ENCODE measurements at places on chromosomes 16 and 17.

- DNase-seq = no peak
These were observed 969.1 kb upstream of the CDH8 start for GRCh38 chr16:63005356-63005755.

DNA sequence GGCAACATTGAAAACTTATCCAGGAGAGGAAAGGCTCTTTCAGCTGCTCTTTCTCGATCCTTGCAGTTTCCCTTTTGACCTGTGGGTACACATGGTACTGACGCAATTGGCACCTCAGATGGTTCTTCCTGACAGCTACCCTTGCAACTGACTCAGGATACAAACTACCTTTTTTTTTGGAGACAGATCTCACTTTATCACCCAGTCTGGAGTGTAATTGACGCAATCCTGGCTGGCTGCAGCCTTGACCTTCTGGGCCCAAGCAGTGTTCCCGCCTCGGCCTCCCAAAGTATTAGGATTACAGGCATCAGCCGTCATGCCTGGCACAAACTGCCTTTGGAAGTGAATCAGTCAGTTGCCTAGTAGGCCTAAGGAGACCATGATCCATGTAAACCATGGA lies 607.2 kb downstream of the WWOX start:
- DNase-seq = no peak

- DNase-seq = no peak
These were observed 101.9 kb downstream of the STX8 start for GRCh38 chr17:9473711-9474110.

GRCh38 chr16:49749816-49750215 lies 106.1 kb downstream of the ZNF423 start:
- DNase-seq = no peak

GRCh38 chr16:30458561-30459394 lies 13.1 kb upstream of the SEPHS2 start:
- DNase-seq = peak; percentile 70

DNA sequence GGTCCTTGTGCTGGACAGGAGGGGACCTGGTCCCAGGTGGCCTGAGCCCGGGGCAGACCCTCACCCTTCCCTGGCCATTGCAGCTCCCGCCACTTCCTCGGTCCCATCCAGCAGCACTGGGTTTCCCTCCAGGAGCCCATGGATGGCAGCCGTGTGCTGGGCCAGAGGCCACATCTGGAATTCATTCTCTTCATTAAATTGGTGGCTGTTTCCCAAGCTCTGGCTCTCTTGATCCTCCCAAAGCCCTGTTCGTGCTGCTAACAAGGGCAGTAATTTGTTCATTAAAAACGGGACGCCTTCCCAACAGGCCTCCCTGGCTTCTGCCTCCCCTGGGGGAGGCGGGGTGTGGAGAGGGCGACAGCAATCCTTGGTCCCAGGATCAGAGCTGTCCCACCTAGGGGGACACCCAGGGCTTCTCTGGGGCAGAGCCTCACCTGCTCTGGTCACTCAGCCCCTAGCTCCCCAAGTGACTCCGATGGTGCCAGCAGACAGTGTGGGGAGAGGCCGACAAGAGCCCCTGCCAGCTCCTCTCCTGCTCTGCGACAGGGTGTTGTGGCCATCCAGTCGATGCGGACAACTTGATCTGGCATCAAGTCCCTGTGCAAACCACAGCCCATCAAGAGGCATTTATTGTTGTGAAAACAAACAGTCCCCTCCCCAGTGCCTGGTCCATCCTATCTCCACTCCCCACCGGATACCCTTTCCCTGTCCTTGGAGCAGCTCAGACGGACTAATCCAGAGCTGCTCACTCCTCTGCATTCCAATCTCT lies 44.0 kb downstream of the SDK2 start:
- no peak for DNase-seq

- no peak for DNase-seq
These were observed 4.4 kb downstream of the COPRS start for GRCh38 chr17:31854672-31855071.

DNA sequence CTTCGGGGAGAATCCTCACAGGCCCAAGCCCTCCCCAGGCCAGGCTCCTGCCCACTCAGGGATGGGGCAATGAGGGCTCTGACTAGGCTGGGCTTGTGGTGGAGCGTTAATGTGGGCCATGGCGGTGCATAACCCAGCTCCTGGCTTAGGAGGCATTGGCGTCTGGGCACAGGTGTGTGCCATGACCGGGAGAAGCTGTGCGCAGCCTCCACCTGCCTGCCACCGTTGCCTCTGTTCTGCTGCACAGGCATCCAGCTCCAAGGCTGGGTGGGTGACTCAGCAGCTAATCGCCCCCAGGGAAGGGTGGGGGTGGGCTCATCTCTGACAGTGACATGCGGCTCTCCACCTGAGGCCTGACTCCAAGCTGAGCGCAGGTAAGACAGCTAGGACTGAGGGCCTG lies 3.5 kb upstream of the ARHGAP27 start:
- DNase-seq = no peak

DNA sequence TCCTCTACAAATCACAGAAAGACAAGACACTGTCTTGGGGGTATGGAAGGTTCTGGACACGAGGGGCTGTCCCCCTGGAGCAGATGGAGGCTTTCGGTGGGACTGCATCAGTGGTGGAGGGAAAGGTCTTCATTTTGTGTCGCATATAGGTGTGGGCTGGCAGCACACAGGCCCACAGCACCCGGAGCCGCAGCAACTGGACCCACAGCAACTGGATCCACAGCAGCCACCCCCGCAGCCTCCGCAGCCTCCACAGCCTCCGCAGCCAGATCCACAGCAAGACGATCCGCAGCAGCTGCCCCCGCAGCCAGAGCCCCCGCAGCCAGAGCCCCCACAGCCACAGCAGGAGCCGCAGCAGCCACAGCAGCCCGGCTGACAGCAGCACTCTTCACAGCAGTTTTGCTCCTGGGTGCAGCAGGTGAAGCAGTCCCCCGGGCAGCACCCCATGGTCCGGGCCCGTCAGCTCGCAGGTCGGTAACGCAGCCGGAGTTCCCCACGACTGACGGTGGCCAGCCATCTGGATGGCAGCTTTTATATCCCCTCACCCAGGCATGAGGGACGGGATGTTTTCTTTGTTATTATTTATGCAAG lies at the start of gene KRTAP17-1:
Gene KRTAP17-1, minus strand, starts transcription at position 507 of the 591 bp plus-strand sequence. Its CDS starts 60 bp downstream, at position 447.
- DNase-seq = no peak

- no peak for DNase-seq
These were observed 10.1 kb downstream of the TBC1D24 start for GRCh38 chr16:2484898-2485508.

DNA sequence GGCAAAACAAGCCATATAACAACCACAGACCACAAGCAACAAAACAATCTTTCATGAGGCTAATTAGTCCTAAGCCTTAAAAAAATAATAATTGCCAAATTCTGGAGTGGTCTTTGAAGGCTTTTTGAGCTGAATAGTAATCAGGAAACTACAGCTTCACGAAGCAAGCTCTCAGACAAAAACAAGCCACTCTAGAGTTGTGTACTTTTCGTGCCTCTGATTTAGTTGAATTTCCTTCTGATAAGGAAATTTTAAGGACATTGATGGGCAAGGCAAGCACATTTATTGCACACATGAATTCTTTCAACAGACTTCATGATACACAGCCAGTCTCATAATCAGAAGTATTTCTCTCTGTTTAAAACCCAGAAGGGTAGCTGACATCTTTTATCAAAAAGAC lies 130.8 kb upstream of the IRX3 start:
- no peak for DNase-seq

- DNase-seq = no peak
These were observed 22.0 kb downstream of the PRSS54 start for GRCh38 chr16:58272855-58273254.

- no peak for DNase-seq
These were observed 350.5 kb downstream of the SOX9 start for GRCh38 chr17:72471296-72471695.

GRCh38 chr17:34533806-34534527 lies 45.4 kb upstream of the TMEM132E start:
- no peak for DNase-seq

DNA sequence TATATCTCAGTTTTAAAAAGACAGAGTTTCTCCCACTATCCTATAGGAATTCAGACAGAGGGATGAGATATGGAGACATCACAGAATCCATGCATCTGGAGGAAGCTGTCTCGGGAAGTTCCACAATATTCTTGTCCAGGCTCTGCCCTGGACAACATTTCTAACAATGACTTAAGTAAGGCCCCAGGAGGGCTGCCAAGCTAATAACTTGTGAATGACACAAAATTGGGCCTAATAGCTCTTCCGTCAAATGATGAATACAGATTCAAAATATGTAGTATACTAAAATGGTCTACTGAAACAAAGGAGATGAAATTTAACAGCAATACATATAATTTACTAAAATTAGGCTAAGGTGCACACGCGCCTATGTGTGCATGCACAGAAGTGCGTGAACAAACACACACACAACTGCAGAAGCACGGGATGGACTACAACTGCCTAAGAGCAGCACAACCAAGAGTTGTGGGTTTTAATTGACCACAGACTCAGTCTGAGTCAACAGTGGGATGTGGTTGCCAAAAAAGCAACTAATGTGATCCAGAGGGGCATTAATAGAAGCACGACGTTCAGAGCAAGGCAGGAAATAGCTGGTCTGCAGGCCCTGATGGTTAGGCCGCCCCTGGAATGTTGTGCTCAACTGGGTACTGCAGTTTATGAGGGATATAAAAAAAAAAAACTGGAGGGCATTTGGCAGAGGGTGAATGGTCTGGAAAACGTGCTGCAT lies 26.3 kb upstream of the HS3ST2 start:
- no peak for DNase-seq

- no peak for DNase-seq
These were observed 426.6 kb downstream of the HAPSTR1 start for GRCh38 chr16:9518051-9518450.

DNA sequence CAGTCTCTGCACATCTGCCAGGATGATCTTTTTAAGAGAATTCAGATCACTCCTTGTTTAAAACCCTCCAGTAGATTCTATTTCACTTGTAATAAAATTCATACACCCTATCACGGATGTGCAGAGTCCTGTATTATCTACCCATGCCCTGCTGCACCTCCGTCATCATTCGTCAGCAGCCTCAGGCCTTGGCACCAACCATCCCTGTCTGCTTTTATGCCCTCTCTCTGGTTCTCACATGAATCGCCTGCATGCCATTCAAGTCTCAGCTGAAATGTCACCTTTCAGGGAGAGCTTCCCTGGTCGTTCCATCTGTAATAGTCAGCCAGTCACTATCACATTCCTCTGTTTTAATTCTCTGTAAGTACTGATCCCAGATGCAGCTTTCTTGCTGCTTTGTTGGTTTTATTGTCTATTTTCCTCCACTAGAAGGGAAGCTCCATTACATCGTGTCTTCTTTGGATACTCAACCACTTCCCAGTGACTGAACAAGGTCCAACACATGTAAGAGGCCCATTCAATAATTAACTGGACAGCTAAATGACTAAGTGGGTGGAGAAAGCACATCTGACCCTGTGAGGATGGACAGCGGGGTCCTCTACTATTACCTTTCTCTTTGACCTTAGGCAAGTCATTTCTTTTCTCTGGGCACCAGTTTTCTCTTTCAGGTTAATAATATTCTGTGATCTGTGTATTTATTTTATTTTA lies 81.2 kb upstream of the GOT2 start:
- no peak for DNase-seq
